ENCODE measurements at places on chromosomes 13 and 19.

GRCh38 chr19:42282819-42283187 is 13.8 kb downstream of the CIC start:
- no peak for DNase-seq

DNA sequence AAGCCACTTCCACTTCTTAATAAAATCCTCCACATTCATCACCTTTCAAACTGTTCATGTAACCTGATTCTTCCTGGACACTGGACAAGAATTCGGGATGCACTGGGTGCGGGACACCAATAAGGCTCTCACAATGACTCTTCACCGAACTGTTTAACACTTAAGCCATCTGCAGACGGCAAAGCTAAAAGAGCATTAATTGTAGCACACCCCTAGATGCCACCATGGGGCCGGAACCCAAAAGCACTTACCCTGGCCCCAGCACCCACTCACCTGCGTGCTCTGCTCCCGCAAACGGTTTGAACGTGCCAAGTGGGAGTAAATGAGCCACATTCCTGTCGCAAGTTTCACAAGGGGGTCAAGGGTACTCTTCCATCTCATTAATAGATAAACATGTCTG is 254.3 kb upstream of the PRR20A start:
- no peak for DNase-seq

DNA sequence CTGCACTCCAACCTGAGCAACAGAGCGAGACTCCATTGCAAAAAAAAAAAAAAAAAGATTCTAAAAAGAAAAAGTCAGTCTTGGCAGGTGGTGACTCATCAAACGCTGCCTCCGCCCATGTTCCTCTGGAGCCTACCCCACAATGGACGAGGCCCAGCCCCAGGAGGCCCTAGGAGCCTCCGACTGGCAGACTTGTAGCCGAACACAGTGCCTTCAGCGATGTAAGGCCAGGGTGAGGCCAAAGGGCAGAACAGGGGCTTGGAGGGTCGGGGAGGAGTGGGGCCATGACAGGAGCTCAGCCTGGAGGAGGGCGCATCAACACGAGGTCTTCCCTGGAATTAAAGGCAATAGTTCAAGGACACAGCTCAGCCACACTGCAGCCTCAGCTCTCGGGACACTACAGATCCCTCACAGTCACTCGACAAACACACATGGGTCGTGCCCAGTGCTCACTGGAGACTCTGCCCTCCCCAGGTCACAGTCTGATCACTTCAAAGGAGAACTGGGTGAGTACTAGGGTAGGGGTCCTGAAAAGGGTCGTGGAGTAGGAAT is 5.1 kb downstream of the USE1 start:
- peak; percentile 53 for DNase-seq

DNA sequence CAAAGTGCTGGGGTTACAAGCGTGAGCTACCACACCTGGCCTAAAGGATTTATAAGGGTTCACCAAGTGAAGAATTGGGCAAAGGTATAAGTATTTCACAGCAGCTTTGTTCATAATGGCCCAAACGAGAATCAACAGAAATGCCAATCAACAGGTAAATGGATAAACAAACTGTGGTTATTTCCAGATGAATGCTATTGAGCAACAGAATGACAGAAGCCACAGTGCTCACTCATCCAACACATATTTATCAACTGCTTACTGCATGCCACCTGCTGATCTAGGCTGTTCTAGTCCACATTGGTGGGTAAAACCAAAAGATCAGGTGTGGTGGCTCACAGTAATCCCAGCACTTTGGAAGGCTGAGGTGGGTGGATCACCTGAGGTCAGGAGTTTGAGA is 27.7 kb downstream of the CACNA1A start:
- no peak for DNase-seq

DNA sequence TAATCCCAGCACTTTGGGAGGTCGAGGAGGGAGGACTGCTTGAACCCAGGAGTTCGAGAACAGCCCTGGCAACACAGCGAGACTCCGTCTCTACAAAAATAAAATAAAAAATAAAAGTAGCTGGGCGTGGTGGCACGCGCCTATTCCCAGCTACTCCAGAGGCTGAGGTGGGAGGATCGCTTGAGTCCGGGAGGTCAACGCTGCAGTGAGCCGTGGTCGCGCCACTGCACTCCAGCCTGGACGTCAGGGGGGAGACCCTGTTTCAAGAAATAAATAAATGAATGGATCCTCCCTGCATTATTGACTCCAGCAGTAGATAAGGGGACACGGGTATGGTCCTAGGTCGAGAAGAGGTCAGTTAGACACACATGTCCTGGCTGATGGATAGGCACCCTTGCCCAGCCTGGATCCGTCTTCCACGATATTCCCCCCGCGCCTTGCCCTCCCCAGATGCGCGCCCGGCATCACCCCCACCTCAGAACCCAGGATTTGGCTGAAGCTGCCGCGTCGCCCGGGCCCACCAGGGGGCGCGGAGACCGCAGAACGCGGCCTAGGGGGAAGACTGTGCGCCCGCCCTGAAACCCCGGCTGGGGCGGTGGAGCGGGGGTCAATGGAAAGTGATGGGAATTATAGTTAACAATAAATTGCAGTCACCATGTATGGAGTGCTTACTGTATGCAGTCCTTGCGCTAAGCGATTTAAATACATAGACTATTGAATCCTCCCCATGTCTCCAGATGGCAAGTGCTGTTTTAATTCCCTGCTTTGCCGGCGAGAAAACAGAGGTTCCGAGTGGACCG is 2.1 kb upstream of the HOOK2 start:
- DNase-seq = peak; percentile 76

- peak; percentile 18 for DNase-seq
Observed at GRCh38 chr13:110319774-110320509, 12.9 kb downstream of the COL4A2 start.

DNA sequence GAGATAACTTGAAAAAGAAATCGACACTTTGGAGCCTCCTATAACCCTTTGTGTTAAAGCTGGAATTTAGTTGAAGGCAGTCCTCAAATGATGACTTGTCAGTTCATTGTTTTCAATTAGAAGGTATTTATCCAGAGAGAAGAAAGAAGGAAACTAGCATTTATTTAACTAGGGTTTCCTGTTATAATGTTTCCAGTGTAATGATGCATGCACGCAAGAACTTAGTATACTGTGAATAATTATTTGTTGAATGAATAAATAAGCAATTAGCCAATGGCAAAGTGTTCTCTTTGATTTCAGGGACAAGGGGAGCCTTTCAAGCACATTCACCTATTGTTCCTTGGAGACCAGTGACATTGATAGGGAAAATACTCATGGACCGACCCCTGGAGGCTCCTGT is 307.4 kb downstream of the KLF5 start:
- DNase-seq = no peak

DNA sequence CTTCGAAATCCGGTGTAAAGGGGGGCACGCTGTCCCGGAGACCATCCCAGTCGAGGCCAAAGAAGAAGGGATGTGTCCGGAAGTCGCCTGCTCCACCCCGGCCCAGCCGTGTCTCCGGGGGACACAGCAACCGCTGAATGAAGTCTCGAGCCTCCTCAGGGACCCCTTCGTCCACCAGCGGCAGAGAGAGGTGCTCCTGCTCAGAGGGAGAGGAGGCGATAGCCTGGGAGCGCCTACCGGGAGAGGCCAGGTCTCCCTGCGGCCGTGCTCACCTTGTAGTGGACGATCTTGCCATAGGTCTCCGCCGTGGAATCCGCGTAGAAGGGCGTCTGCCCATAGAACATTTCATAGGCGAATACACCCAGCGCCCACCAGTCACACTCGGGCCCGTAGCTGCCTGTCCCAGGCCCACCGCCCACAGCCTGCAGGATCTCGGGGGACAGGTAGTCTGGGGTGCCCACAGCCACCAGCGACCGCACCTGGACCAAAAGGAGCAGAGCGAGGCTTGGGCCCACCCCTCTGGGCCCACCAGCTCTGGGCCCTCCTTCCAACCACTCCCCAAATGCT is 4.8 kb downstream of the DMPK start:
- no peak for DNase-seq

GRCh38 chr19:48997972-48998371 is 4.3 kb downstream of the RUVBL2 start:
- peak; percentile 71 for DNase-seq

Data from inflammatory macrophage treated with lipopolysaccharide for 4 hours (primary cell).